ENCODE measurements at places on chromosomes 12 and 14. TPM values are rescaled to one million over a fixed set of nuclear protein-coding genes. Genes with fewer than 3 reads are reported as not detected.
A peak's percentile ranks its signal among the peaks of the same experiment; 100 is the strongest.

TAS2R14 gene
- total RNA-seq: 4.8 TPM

MMAB gene
- total RNA-seq: 24.7 TPM

KRT78 gene
- total RNA-seq: not detected

TAS2R13 gene
- 1.4 TPM for total RNA-seq

HOXC6 gene
- not detected for total RNA-seq

WASHC3 gene
- 51.0 TPM for total RNA-seq

OR10P1 gene
- total RNA-seq: not detected

CIROP gene
- not detected for total RNA-seq

KCNC2 gene
- total RNA-seq: not detected

DYRK2 gene
- total RNA-seq: 86.0 TPM

LRIG3 gene
- not detected for total RNA-seq

TMEM229B gene
- total RNA-seq: 19.1 TPM

GRCh38 chr12:98352835-98353234 lies 162.6 kb upstream of the TMPO start:
- DNase-seq: no peak
- peaks cover 2% of the 10 kb centered on the region for H3K27me3 ChIP-seq
- no peak overlapping the region for H3K27ac ChIP-seq
- no peaks in the 10 kb centered on the region for H3K36me3 ChIP-seq
- no peak overlapping the region for H3K4me3 ChIP-seq
- H3K4me1 ChIP-seq: no peaks in the 10 kb centered on the region

GRCh38 chr12:31491841-31492598 lies 98.9 kb downstream of the DENND5B start:
- H3K27ac ChIP-seq: no peak overlapping the region
- H3K27me3 ChIP-seq: no peaks in the 10 kb centered on the region
- DNase-seq: no peak
- no peaks in the 10 kb centered on the region for H3K36me3 ChIP-seq
- H3K4me1 ChIP-seq: no peaks in the 10 kb centered on the region

DNA sequence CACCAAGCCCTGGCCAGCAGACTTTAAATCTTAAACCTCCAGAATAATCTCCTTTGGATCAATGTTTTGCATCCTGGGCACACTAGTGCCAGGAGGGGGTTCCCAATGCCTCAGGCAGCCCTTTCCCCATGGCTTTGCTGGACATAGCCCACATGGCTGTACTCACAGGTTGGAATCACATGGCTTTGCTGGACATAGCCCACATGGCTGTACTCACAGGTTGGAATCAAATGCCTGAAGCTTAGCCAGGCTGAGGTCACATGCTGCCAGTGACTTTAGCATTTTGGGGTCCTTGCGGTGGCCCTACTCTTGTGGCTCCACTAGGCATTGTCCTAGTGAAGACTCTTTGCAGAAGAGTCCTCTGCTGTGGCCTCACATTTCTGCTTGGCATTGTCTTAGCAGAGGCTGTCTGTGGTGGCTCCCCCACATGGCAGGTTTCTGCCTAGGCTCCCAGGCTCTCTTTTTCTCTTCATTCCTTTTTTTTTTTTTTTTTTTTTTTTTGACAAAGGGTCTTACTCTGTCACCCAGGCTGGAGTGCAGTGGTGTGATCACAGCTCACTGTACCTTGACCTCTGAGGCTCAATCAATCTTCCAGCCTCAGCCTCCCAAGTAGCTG lies 13.0 kb downstream of the FLVCR2 start:
- no peak overlapping the region for H3K4me3 ChIP-seq
- H3K27ac ChIP-seq: no peak overlapping the region
- no peaks in the 10 kb centered on the region for H3K36me3 ChIP-seq
- H3K4me1 ChIP-seq: no peaks in the 10 kb centered on the region
- no peaks in the 10 kb centered on the region for H3K27me3 ChIP-seq

DNA sequence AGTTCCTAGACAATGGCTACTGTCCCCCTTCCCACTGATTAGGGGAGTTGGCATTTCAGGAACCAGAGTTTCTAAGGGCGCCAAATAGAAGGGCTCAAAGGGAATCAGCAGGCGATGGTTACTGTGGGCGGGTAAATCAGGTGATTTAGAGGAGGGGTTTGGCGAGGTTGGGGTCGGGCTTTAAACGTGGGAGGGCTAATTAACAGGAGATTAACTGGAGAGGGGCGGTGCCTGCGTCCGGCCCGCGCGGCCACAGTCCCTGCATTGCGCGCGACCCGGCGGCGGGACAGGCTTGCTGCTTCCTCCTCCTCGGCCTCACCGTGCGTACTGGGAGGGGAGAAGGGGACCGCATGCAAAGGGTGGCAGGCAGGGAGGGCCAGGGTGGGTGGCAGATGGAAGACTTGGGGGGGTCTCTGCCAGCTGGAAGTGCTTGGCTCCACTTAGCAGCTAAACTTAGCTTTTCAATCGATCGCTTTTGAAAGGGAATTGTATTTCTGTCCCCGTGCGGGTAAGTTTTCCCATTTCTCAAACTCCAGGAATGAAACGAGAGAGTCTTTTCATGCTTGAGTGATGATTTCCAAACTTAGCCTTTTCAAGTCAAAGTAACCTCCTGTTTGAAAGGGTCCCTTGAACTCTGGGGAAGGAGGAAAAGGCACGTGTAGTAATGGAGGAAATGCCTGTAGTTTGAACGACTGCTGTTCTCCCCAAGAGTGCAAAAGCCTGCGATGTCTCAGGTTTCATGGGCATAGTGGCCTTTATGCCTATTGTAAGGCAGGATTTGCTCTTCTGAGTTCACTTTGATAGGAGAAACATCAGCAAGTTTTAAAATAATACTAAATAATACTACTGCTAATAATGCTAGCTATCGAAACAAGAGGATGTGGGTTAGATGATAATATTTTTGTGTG lies at the start of gene MGST1:
TSS of gene MGST1 (plus strand) at position 255 of the 908 bp plus-strand sequence. CDS start 6,608 bp downstream, outside the sequence.
- no peaks in the 10 kb centered on the region for H3K4me1 ChIP-seq
- no peak for DNase-seq
- H3K27ac ChIP-seq: no peak within 1 kb of the TSS
- no peaks in the 10 kb centered on the region for H3K36me3 ChIP-seq

DNA sequence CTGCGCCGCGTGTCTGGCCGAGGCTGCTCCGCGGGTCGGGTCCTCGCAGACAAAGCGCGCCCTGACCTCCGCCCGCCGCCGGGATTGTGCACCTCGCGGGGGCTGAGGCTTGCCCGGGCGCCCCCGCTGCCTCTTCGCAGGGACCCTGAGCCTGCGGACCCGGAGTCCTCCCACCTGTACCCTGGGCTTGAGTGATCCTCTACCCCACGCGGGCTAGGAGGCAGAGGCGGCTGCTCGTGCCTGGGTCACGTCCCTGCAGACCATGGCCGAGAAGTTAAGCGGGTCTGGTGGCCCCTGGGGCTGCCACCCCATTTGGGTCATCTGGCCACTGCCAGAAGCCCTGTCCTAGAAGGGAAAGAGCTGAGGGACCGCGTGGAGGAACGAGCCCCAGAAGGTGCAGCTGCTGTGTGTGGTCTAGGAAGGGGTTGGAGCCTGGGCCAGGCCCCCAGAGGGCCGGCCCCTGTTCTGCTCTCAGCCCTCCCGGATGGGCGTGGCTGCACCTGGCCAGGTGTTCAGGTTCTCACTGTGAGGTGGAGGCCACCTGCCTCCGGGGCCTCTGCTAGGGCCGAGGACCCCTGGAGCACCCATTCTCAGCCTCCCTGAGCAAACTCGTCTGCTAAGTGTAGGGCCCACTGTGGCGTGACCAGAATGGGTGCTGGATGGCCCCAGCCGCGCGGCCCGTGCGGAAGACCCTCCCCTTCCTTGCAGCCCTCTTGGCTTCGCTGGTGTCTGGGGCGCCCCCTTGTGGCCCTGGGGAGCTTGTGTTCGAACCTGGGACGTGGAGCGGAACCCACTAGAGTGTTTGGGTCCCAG lies 49.6 kb downstream of the LRCOL1 start:
- H3K4me3 ChIP-seq: peak overlapping the region; percentile 37
- H3K36me3 ChIP-seq: no peaks in the 10 kb centered on the region
- DNase-seq: peak; percentile 59
- H3K27ac ChIP-seq: no peak overlapping the region
- H3K27me3 ChIP-seq: no peaks in the 10 kb centered on the region

DNA sequence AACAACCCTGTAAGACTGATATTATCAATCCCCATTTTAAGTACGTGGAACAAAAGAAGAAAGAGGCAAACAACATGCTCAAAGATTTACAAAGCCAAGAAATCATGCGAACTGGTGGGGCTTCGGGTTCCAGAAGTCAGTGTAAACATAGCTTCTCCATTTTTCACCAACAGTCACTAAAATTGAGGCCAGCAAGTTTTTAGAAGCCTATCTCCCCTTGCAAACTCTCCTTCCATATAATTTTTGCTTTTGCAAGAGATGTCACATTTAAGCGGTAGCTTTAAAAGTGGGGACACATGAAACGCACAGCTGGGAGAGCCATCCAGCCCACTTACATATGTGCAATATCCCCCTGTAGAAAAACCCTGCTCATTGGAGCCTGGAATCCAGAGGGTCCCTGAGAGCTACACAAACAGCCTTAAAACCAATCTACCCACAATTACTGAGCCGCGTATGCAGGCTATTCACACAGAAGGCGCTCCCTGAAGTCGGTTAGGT lies 797 bp downstream of the SLC11A2 start:
- H3K27me3 ChIP-seq: no peaks in the 10 kb centered on the region
- H3K4me3 ChIP-seq: peak overlapping the region; percentile 86
- DNase-seq: no peak

GRCh38 chr12:128662101-128662500 lies 161.7 kb downstream of the SLC15A4 start:
- no peak overlapping the region for H3K27ac ChIP-seq
- H3K4me3 ChIP-seq: no peak overlapping the region
- no peaks in the 10 kb centered on the region for H3K36me3 ChIP-seq
- no peaks in the 10 kb centered on the region for H3K27me3 ChIP-seq
- DNase-seq: no peak
- H3K4me1 ChIP-seq: no peaks in the 10 kb centered on the region

GRCh38 chr12:67025543-67026114 lies 243.5 kb upstream of the CAND1 start:
- no peak overlapping the region for H3K4me3 ChIP-seq
- peak; percentile 28 for DNase-seq
- H3K27me3 ChIP-seq: no peaks in the 10 kb centered on the region
- no peaks in the 10 kb centered on the region for H3K4me1 ChIP-seq
- H3K36me3 ChIP-seq: no peaks in the 10 kb centered on the region
- H3K27ac ChIP-seq: no peak overlapping the region

- H3K4me3 ChIP-seq: no peak overlapping the region
- H3K27ac ChIP-seq: no peak overlapping the region
- DNase-seq: no peak
- H3K36me3 ChIP-seq: no peaks in the 10 kb centered on the region
Measured at GRCh38 chr12:67430708-67431335, 161.7 kb downstream of the CAND1 start.

DNA sequence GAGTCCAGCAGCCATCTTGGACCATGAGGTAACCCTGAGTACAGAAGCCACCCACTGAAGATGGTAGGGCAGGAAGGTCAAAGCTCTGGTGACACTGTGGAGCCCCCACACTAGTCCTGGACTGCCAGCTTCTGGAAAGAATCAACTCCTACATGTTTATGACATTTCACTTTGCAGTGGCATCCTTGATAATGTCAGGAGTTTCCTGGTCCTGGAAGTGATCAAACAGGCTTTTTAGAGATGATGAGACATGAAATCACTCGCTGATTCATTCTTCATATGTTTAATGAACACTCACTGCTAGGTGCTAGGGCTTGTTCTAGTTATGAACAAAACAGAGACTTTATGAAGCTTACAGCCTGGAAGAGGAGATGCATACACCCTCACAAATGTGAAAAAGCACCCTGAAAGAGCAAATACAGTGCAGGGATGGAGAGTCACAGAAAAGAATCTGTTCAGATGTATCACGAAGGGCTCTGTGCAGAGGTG lies 15.8 kb upstream of the HNF1A start:
- no peaks in the 10 kb centered on the region for H3K27me3 ChIP-seq
- peaks cover 2% of the 10 kb centered on the region for H3K4me1 ChIP-seq
- no peak for DNase-seq
- H3K27ac ChIP-seq: no peak overlapping the region
- H3K4me3 ChIP-seq: no peak overlapping the region

GRCh38 chr12:13959131-13959723 lies 22.2 kb downstream of the GRIN2B start:
- H3K4me1 ChIP-seq: no peaks in the 10 kb centered on the region
- H3K27me3 ChIP-seq: no peaks in the 10 kb centered on the region
- no peaks in the 10 kb centered on the region for H3K36me3 ChIP-seq

- no peak overlapping the region for H3K4me3 ChIP-seq
- no peak overlapping the region for H3K27ac ChIP-seq
- H3K4me1 ChIP-seq: no peaks in the 10 kb centered on the region
- peak; percentile 28 for DNase-seq
Measured at GRCh38 chr14:22177870-22178269, 411.2 kb downstream of the DAD1 start.

GRCh38 chr12:51323317-51323960 lies 535 bp downstream of the BIN2 start:
- H3K27ac ChIP-seq: peak overlapping the region; percentile 95
- no peaks in the 10 kb centered on the region for H3K36me3 ChIP-seq
- DNase-seq: peak; percentile 33
- H3K4me3 ChIP-seq: peak overlapping the region; percentile 58

DNA sequence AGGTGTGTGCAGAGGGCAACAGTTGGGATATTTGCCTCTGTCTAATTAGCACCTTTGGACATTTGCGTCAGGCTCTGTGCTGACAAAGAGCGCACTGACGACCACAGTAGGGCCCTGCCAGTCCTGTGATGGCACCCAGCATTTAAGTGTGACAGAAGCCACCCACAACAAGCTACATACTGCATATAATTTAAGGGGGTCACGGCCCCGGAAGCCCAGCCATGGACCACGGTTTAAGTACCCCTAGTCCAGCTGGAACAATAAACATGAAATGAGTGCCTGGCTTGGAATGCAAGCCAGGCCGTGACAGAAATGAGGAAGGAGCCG lies 16.8 kb upstream of the DYNC1H1 start:
- H3K27ac ChIP-seq: peak overlapping the region; percentile 99
- H3K4me1 ChIP-seq: peaks cover 9% of the 10 kb centered on the region
- H3K27me3 ChIP-seq: no peaks in the 10 kb centered on the region
- H3K4me3 ChIP-seq: peak overlapping the region; percentile 89

DNA sequence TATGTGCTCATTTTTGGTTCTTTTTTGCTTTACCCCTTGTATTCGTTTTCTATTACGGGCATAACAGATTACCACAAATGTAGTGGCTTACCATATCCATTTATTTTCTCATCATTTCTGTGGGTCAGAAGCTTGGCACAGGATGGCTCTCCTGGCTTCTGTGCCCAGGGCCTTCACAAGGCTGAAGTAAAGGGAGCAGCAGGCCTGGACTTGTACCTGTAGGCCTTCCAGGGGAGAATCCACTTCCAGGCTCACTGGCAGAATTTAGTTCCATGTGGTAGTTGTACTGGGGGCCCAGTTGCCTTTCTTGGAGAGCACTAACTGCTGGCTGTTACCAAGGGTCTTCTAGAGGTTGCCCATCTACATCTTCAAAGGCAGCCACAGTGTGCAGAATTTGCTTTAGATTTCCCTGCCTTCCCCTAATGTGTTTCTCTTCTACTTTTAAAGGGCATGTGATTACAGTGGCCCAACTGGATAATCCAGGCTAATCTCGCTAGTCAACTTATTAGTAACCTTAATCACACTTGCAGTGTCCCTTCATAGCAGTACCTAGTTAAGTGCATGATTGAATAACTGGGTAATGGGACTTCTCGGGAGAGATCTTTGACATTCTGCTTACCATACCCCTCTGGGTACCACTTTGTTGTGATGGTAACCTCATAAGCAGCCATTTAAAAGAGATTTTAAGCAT lies 67.0 kb downstream of the CRADD start:
- no peak overlapping the region for H3K27ac ChIP-seq
- no peaks in the 10 kb centered on the region for H3K27me3 ChIP-seq
- H3K36me3 ChIP-seq: no peaks in the 10 kb centered on the region
- H3K4me3 ChIP-seq: no peak overlapping the region
- DNase-seq: no peak
- H3K4me1 ChIP-seq: no peaks in the 10 kb centered on the region

- H3K4me1 ChIP-seq: peaks cover 5% of the 10 kb centered on the region
- no peaks in the 10 kb centered on the region for H3K36me3 ChIP-seq
- no peak for DNase-seq
- H3K27me3 ChIP-seq: no peaks in the 10 kb centered on the region
- H3K4me3 ChIP-seq: peak overlapping the region; percentile 82
Measured at GRCh38 chr14:92105893-92106142, 564 bp downstream of the ATXN3 start.

Measured in naive thymus-derived CD4-positive, alpha-beta T cell (primary cell).